ENCODE measurements at places on chromosomes 16 and 17. TPM values are rescaled to one million over a fixed set of nuclear protein-coding genes. Genes with fewer than 3 reads are reported as not detected.

RNF227 gene
- total RNA-seq: 2.8 TPM

NTN1 gene
- 0.81 TPM for total RNA-seq

PRR35 gene
- not detected for total RNA-seq

SLC5A2 gene
- total RNA-seq: not detected

SCGB1C2 gene
- not detected for total RNA-seq

OR1A1 gene
- total RNA-seq: not detected

C16orf96 gene
- total RNA-seq: not detected

HOXB9 gene
- not detected for total RNA-seq

MPP3 gene
- 5.7 TPM for total RNA-seq
